ENCODE measurements at places on chromosomes 16 and 17.

DNA sequence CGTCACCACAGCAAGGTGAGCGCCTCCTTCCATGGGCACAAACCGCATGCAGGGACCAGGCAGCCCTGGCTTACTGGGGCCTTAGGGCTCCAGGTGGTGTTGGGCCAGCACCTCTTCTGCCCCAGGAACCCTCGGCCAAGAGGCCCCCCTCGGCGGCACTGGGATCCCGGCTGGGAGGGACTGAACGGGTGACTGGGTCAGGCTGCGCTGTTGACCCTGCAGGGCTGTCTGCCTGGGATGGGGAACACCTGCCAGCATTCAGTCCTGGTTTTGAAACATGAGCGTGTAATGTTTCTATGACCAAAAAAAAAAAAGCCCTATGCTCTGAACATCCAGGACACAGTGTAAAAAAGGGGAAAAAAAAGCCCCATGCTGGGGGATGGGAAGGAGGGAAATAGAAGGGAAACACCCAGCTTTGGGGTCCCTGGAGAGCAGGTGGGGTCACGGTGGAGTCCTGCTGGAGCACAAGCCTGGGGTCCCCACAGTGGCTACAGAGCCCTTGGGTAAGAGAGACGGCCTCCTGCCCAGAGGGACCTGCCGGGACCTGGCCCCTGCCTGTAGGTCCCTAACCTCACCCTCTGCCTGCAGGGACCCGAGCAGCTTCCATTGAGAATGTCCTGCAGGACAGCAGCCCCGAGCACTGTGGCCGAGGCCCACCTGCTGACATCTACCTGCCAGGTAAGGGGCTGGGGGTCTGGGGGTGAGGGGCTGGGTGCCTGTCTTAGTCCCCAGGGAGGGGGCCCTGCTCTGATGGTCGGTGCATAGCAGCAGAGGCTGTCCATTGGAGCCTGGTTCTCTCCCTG is 9.9 kb upstream of the NUDT16L1 start:
- DNase-seq = no peak

GRCh38 chr17:63132459-63132911 is 166.4 kb downstream of the TANC2 start:
- DNase-seq = no peak

- peak; percentile 27 for DNase-seq
Measured at GRCh38 chr17:6786618-6787017, 10.6 kb downstream of the FBXO39 start.

- no peak for DNase-seq
Measured at GRCh38 chr16:51531271-51531670, 380.2 kb upstream of the SALL1 start.

DNA sequence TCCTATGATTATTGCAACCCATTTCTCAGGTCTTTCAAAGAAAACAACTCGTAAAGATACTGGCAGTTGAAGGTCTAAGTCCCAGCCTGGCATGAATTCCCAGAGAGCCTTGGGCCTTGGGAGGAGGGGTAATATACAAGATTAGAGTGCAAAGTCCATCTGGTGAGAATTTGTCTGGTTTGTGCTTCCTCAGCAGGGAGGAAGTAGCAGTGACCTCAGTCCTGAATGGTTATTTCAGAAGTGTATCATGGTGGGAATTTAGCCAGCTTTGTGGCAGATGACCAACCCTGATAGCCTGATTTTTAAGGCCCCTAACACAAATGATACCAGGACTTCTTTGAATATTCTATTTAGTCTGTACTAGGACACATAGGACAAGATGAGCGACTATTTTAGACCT is 151.2 kb upstream of the TBX2 start:
- DNase-seq = no peak

- DNase-seq = peak; percentile 48
Measured at GRCh38 chr16:46857368-46857945, 26.5 kb upstream of the C16orf87 start.

GRCh38 chr16:17105239-17105797 is 365.4 kb downstream of the XYLT1 start:
- DNase-seq = no peak

DNA sequence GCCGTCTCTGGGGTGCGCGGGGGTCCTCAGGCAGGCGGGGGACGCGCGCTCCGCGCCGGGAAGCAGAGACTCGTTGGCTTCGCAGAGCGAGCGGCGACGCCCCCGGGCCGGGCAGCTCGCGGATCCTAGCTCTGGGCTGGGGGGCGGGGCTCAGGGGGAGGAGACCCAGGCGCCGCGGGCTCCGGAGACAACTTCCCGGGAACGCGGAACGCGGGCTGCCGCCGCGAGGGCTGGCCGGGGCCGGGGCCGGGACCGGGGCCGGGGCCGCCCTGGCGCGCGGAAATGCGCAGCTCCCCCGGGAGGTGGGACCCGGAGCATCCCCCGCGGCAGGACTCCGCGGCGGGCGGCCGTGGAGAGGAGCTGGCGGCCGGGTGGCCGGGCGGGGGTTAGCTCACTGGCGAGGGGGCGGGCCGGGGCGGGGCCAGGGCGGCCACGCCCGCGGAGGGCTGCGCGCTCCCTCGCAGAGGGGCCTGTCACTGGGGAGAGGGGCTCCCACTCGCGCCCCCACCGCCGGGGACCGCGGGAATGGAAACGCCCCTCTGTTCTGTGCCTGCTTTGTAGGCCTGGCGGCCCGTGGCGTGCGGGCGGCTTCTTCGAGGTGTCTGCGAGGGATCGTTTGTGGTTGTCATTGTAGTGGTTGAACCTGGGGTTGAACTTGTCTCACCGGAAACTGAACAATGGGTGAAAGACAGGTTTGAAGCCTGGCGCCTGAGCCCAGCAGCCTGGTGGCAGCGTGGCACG is at the start of gene GAS7:
Gene GAS7 (minus strand): TSS at position 98 of the 741 bp plus-strand sequence.
- no peak for DNase-seq

DNA sequence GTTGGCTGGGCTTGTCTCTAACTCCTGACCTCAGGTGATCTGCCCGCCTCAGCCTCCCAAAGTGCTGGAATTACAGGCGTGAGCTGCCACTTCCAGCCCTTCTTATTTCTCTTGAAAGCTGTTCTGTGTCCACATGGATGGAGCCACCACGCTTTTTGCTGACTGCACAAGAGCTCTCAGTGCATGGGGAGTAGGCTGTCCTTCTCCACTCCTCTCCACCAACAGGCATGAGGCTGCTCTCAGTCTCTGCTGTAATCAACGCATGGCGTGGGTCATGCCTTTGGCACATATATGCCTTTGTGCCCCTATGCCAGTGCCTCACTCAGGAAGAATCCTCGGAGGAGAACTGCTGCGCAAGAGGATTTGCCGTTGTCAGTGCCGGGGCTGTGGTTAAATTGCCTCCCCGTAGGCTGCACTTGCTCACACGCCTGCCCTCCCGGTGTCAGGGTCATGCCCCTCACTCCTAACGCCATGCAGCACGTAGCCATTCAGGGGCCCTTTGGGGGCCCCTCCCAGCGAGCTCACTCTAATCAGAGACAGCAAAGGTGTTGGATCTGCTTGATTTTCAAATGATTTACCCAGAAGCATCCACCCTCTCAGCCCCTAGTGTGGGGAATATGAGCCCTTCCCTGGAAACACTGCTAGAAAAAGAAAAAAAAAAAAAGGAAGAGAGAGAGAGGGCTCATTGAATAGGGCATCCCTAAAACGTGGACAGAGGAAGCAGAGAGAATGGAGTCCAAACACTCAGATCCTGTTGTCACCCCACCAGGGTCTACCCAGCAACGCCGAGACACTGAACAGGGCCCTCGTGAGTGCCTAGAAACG is 47.5 kb upstream of the ZCCHC14 start:
- no peak for DNase-seq

- DNase-seq = peak; percentile 62
Measured at GRCh38 chr17:64732336-64733006, 70.4 kb upstream of the SMURF2 start.

GRCh38 chr16:23504076-23504452 is 6.2 kb downstream of the GGA2 start:
- peak; percentile 39 for DNase-seq

- DNase-seq = no peak
Measured at GRCh38 chr17:75565066-75565465, 22.5 kb upstream of the MYO15B start.

GRCh38 chr16:66661210-66661560 is 35.4 kb downstream of the CMTM4 start:
- DNase-seq = no peak

- no peak for DNase-seq
Measured at GRCh38 chr16:51723036-51723724, 572.1 kb upstream of the SALL1 start.

DNA sequence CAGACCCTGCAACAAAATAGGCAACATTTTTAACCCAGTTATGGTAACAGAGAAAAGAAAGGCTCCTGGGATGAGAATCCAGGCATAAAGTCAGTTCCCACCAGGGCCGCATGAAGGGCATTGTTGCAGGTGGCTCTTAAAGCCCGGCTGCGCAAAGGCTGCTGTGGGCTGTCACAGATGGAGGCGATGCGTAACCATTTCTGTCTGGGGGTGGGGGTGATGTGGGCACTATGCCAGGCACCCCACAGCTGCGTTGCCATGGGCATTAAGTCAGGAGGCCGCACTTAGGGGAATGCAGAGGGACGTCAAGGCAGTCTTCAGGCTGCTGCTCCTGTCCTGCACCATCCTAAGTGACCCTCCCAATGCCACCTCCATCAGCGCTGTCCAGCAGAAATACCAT is 228.4 kb downstream of the CPPED1 start:
- DNase-seq = no peak

- no peak for DNase-seq
Measured at GRCh38 chr17:11372692-11373091, 131.7 kb downstream of the SHISA6 start.

DNA sequence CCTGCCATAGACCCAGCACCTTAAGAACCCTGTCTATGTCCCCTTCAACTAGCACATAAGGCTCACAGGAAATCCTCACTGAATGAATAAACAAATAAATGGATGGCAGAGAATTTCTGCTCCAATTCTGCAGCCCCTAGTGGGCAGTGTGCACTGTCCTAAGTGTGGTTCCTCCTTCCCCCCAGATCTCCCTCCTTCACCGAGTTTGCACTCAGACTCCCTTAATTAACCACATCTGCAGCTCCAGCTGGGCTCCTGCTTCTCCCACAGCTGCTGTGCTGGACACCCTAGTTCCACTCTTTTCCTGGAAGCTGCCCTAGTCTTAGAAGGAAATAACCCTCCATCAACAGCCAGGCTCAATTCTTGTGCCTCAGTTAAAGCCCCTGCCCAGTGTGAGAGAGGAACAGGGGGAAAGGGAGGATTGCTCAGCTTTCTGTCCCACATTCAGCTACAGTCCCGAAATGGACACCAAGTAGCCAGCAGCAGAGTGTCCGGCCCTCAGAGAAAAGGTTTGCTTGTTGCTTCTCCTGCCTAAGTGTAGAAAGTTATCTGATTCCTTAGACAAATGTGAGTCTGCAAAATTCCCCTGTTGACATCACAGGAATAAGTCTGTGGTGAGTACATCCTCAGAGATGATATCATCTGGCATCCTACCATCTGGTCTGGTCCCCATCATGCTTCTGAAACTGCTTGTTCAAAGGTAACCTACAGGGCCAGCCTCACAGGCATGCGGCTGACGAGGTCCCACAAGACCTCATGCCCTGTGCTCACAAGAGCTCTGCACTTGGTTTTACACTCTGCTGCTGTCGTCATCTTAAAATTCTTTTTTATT is 12.3 kb downstream of the LRRC3C start:
- DNase-seq = peak; percentile 87

GRCh38 chr17:77566566-77567138 is 391.9 kb upstream of the TNRC6C start:
- DNase-seq = no peak

- DNase-seq = no peak
Measured at GRCh38 chr17:49574323-49574781, 1.3 kb upstream of the NXPH3 start.

DNA sequence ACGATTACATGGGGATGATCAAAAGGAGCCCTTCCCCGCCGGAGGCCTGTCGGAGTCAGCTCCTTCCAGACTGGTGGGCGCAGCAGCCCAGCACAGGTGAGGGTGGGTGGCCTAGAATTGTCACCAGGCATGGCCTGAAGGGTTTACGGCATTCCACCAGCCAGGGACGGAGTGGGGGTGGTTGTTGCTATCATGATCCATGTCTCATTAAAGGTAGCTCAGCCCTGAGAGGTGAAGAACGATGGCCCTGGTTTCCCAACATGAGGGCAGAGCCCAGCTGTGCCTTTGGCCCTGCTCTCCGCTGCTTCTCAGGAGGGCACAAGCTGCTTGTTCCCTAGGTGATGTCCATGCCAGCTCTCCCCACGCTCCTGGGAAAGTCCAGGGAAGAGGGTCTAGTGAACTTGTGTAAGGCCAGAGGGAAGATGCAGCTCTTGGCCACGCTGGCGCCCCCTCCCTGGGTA is 14.2 kb downstream of the IRF8 start:
- no peak for DNase-seq

DNA sequence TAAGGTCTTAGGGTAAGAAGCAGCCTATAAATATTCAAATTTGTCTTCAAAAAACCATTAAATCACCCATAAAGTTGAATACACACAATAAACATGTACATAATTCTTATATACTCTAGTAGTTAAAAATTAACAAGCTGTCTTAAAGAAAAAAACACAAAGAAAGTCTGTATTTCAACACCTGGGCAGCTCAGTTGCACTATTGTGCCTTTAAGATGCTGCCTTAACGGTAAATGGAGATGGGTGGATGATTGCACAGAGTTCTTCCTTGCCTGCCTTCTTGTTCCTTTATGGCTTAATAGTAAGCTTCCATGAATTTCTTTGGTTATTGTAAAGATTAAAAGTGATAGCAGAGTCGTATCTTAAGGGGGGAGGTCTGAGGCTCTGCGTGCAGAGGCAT is 105.1 kb downstream of the TOX3 start:
- no peak for DNase-seq

DNA sequence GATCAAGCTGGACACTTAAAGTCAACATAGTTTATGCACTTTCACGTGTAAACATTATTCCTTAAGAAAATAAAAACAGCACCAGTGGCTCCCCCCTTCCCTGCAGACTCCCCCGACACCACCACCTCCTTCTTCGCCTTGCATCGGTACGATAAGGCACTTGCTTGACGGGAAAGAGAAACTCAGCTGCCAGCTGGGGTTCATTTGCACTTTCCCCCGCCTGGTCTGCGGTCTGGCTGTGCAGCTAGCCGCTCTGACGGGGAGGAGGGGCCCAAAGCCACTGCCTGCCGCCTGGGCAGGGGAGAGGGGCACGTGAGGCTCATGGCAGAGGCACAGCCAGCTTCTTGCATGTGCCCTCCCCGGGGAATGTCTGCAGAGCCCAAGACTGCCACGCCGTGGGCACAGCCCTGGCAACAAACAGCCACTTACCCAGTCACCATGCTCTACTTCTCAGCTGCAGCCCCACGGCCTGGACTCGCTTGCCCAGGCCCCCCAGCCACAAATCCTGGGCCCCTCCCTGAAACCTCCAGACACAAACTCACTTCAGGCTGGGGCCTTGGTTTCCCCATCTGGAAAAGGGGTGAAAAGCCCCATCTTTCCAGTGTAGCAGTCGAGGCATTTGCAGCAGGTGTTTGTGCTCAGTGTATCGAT is 16.5 kb upstream of the PRM1 start:
- peak; percentile 33 for DNase-seq

DNA sequence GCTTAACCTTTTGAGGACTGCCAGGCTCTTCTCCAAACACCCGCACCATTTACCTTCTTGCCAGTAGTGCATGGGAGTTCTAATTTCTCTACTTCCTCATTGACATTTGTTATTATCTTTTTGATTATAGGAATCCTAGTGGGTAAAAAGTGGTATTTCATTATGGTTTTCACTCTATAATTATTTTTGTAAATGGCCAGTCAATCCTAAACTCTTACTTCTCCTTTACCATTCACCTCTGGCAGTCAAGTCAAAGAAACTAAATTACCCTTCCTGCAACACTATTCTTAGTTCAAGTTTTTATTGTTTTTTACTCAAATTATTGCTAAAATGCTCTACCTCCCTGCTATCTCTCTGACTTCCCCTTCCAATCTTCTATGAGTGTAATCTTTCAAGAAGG is 29.8 kb upstream of the ANKFY1 start:
- no peak for DNase-seq

- DNase-seq = no peak
Measured at GRCh38 chr16:81705261-81705660, 73.8 kb upstream of the PLCG2 start.

All from brain microvascular endothelial cell (primary cell).